ENCODE measurements at places on chromosomes 4 and X. TPM values are rescaled to one million over a fixed set of nuclear protein-coding genes. Genes with fewer than 3 reads are reported as not detected.
A peak's percentile ranks its signal among the peaks of the same experiment; 100 is the strongest.

CCDC149 gene
- total RNA-seq, result 3.3 TPM

DNA sequence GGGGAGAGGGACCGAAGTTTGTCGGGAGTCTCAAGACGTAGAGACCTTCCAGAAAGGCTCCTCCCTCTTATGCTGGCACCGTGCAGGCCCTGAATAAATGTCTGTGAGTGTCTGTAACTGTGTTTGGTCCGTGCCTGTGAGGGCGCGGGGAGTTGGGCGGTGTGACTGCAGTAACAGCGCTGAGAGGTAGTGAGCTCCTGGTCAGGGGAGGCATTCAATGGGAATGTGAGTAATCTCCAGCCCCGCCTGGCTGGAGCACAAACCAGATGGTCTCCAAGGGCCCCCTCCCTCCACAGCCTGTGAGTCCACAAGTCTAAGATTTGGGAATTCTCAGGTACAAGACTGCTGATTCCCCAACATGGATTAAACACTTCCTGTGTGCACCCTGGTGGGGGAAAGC, 100.0 kb downstream of the HMX1 start:
- DNase-seq, result no peak

GRCh38 chr4:48654015-48654664, 125.9 kb downstream of the FRYL start:
- DNase-seq, result no peak

DNA sequence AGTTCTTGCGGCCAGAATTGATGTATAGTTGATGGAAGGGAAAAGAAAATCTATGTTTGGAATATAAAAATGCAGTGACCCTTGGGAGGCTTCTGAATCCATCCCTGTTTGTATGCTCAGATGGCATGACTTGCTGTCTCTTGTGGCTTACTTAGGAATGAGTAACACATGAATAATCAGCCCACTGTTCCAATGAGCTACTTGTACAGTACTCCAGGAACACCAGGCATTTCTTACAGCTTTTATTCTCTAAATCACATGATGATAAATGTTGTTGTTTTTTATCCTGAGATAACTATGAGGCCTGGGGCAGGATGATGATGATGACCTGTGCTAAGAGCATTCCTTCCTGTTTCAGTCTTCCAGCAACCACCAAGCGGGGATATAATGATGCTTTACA, 18.9 kb downstream of the TMPRSS11E start:
- DNase-seq, result peak; percentile 87

GRCh38 chrX:1466232-1466661, 13.5 kb upstream of the ASMTL start:
- no peak for DNase-seq

- DNase-seq, result no peak
Measured at GRCh38 chr4:185108669-185109068, 34.4 kb upstream of the SLC25A4 start.

DNA sequence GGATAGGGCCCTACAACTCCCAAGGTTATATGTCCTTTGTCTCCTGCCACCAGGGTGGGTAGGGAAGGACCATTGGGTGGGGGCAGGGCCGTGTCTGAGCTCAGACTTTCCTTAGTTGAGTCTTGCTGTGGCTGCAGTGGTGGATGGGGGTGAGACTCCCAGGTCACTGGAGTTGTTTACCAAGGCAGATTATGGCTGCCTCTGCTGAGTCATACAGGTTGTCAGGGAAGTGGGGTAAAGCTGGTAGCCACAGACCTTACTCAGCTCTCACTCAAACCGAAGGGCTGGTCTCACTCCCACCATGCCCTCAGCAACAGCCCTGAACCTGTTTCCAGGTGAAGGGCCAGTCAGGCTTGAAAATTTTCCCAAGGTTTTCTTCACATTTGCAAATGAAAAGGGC, 58.8 kb upstream of the FAAH2 start:
- no peak for DNase-seq

DNA sequence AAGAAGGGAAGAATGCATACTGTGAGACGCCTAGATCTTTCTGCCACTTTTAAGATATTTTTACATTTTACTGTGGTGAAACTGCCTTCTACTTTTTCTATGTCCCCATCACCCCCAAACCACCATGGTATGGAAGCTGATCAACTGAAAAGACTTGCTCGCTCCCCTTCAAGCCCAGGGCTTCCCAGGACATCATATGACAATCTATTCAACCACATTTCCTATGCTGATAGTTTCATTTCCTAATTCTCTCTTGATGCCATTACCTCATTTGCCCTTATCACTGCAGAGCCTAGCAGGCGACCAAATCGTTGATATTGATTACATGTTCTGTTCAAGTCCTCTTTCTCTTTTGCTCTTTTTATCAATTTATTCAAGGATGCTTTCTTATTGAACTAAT, 40.1 kb upstream of the KLHL34 start:
- DNase-seq, result no peak

Data from foreskin keratinocyte (primary cell).